ENCODE measurements at places on chromosomes 1 and 21.
A peak's percentile ranks its signal among the peaks of the same experiment; 100 is the strongest.

- no peak for DNase-seq
These were observed 2.2 kb upstream of the TOR1AIP2 start for GRCh38 chr1:179879797-179880196.

- no peak for DNase-seq
These were observed 2.0 kb downstream of the KANK4 start for GRCh38 chr1:62317021-62317768.

- no peak for DNase-seq
These were observed 24.9 kb downstream of the KMO start for GRCh38 chr1:241557031-241557430.

GRCh38 chr1:209805341-209805781, 581 bp downstream of the IRF6 start:
- no peak for DNase-seq

- no peak for DNase-seq
These were observed 163.6 kb downstream of the TNFSF18 start for GRCh38 chr1:172887162-172887561.

DNA sequence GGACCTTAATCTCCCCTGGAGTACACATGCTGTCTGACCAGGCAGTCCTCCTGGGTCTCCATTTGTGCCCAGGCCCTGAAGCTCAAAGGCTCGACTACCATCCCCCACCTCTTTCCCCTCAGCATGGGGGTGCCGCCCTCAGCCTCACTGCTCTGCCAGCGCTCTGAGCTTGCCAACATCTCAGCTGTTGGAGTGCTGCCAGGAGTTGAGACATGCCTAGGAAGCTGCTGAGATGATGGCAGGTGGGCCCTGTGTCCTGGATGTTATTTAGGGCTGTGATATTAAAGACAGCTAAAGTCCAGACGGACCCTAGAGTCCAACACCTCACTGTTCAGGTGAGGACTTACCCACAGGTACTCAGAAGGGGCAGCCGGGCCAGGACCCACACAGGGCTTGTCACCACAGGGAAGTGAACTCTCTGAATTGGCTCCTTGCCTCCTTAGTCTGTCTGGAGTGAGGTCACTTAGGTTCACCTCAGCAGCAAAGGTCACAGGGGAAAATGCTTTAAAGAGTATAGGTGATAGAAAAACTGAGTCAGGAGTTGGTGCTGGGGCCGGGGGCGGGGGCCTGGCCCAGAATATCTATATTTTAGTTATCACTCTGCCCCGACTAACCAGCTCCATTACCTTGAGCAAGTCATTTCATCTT, 19.7 kb upstream of the KCNC4 start:
- DNase-seq, result peak; percentile 63

DNA sequence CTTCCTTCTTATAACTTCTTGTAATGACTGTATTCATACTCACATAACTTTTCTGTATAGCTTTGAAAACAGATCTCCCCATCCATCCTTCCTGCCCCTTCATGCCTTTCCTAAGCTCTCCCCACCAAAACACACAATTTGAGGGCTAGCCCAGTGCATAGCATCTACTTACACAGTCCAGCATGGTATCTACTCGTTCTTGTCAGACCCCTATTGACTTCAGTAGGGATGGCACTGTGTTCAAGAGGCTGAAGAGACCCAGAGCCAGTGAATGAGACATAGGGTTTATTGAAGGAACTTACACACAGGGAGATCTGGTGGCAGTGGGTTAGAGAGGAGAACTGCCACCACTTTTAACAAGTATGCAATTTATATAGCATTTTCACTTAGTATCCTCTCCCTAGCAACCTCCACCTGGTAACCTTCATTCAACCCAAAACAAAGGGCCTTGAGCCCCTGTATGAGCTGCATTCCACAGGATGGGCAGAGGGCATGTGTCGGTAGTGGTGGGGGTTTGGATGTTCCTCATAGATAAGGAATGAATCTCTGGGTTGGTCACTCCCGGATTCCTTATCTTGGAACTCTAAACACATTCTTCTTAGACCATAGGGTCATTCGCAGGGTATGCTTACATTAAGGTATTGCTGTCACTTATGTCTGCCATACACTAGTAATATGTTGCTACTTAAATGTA, 64.9 kb upstream of the GNG12 start:
- DNase-seq, result no peak

DNA sequence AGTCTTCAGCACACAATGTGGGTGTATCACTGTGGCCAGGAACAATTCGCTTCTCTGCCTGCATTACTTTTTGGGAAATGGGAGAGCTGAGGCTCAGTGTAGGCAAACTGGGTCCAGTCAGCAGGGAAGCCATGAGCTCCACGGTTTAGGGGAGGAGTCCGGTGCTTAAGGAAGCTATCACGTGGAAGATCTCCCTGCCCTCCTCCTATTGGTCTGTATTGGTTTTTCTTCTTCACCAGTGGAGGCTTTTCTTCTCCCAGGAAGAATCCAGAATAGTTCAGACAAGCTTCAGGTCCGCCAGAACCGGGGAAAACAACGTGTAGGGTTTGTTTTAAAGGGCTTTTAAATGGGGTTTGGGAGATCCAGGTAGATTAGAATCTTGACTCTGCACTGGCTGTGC, 156.2 kb upstream of the CAMK1G start:
- DNase-seq, result no peak

DNA sequence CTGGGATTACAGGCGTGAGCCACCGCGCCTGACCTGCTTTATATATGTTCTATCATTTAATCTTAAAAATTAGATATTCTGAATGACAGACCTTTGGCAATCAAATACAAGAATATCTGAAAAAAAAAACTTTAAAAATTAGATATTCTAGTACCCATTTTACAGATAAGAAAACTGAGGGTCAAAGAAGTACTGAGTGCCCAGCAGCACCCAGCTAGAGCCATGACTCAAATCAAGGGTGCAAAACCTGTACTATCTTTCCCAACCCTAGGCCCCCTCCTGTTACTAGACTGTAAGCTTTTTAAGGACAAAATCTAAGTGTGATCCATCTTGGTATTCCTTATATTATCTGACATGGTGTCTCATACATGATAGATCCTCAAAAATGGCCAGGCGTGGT, 8.3 kb downstream of the ARHGAP30 start:
- no peak for DNase-seq

DNA sequence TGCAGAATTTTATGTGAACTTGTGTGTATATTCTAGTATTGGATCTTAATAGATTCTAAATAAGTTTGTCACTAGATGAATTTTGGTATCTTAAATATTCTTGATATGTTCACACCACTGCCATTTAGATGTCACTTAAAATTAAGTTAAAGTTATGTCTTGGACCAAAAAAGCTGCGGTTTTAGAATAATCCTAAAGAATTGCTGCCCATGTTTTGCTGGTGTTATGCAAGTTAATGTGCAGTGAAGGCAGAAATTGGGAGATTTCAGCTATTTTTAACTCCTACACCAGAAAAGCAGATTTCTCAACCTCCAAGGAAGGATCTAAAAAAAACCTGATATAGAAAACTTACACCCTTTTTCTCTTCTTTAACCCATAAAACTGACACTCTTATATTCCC, 757 bp downstream of the ACADM start:
- no peak for DNase-seq

DNA sequence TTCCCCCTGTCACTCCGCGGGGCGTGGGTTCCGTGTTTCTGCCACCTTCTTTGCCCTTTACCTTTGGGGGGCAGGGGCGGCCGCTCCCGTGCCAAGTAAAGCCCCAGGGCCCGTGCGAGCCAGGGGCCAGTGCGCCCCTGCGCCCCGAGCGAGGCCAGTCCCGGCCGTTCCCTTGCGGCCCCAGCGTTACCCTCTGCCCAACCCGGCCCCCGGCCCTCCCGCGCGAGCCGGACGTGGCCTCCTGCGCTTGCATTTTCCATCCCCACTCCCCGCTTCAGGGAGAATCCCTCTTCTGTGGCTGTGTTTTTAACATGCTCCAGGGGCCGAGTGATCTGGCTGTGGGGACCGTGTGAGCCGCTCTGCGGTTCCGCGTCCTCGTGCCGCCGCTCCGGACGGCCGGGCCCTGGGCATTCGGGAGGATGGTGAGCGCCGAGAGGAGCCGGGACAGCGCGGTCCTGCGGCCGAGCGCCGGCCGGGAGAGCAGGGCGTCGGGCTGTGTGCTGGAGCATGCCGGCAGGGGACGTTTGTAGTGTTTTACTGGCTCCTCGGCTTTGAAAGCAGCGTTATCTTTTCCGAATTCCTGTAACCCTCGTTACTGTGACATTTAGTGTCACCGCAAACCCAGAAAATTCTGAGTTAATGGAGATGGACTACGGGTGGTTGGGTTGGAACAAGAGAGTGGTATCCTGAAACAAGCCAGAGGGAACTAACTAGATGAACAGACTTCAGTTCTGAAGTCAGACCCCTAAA, 1.0 kb downstream of the GALNT2 start:
- no peak for DNase-seq

- DNase-seq, result peak; percentile 20
These were observed 33.9 kb upstream of the ASPM start for GRCh38 chr1:197180252-197180878.

DNA sequence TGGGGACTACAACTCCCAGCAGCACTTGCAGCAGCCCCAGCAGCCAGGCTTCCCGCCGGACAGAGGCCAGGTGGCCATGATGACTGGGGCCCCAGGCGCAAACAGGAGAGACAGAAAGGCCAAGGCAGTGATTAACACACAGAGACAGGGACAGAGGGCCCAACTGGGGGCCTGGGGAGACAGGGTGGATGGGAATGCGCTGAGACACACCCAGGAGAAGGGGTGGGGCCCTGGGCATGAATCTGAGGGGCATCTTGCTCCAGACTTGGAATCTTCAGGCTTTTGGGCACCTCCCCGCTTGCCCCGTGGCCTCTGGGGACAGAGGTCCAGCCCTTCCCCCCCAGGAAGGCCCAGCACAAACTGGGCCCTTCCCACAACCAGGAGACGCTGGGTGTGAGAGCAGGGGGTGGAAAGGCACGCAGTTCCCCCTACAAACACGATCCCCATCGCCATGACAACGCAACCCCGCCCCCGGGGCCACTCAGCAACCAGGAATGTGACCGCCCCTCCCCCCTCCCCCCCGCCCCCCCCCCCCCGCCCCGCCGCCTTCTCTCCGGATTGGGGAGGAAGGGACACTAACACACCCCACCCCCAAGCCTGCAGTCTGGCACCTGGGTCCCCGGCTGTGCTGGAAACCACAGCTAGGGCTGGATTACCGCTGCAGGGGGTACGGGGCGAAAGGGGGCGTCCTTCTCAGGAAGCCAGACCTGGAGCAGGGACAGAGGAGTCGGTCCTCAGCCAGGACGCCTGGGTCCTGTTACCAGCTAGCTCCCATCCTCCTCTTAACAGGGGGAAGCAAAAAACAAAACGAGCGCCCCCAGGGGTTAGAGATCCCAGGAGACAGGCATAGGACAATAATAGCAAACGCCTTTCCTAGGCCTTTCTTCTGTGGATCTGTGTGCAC, 4.5 kb downstream of the HDGF start:
- peak; percentile 83 for DNase-seq

DNA sequence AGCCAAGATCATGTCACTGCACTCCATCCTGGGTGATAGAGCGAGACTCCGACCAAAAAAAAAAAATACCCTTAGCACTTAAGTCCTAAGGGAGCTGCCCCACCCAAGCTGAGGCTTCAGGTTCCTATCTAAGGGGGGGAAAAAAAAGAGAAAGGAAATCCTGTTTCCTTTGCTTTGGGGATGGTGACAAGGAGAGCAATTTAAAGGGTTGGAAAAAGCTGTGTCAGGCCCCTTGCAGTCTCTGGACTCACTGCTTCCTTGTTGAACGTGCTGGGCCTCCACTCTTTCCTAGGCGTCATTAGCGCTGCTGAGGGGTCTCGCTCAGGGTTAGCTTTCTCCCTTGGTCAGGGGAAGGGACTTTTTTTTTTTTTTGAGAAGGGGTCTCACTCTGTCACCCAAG, 18.1 kb downstream of the PRCC start:
- no peak for DNase-seq

- DNase-seq, result no peak
These were observed 200.6 kb downstream of the TRABD2B start for GRCh38 chr1:47796626-47797025.

- no peak for DNase-seq
These were observed 89.6 kb downstream of the UBIAD1 start for GRCh38 chr1:11362547-11363021.

DNA sequence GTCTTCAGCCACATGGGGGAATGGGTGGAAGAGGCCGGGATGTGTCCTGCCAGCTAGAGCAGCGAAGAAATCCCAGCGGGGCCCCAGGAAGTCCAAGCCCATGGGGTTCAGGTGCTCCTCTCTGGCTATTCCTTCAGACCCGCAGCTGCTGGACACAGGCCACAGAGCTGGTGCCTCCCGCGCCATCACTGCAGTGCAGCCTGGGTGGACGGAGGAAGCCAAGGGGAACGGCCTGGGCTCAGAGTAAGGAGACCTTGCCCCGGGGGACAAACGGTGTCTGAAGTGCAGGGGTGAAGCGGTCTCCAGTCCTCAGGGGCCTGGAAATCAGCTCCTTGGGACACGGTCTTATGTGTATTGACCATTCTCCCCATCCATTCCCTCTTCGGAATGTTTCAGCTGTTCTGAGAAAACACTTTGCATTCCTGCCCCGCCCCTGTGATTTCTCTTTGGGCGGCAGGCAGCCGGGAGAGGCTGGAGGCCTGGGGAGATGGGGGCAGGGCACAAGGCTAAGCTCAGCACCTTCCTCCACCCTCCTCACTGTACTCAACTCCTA, 18.4 kb downstream of the MTHFR start:
- DNase-seq, result no peak

- no peak for DNase-seq
These were observed 57.3 kb downstream of the MACF1 start for GRCh38 chr1:39261712-39262221.

DNA sequence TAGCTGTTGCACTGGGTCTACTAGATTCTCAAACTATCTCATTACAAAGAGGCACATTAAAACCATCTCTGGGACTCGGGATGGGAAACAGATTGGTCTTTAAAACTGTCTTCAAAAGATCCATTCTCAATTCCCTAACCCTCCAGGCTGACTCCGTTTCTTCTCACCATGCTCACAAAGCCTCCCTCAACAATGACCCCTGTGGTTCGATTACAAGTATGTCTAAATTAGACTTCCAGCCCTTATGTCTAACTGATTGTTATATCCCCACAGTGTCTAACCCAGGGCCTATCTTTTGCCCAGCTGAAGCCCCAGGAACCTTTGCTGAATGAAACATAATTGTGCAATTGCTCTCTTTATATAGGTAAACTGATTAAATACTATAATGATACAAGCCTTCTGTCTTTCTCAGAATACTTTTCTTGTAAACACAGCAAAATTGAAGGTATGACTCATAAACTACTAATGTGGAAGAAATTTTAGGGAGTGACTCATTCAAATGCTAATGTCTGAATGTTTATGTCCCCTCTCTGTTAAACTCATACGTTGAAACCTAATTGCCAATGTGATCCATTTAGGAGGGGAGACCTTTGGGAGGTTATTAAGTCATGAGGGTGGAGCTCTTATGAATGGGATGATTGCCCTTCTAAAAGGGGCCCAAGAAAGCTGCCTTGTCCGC, 65.6 kb upstream of the DAB1 start:
- no peak for DNase-seq
